Activated naive CD8-positive, alpha-beta T cell treated with anti-CD3 and anti-CD28 coated beads, Interleukin-2, amount 10 ng/mL, durations not matched to agents 7 days and 5 days (primary cell): ENCODE measurements at places on chromosomes 13 and 19. TPM values are rescaled to one million over a fixed set of nuclear protein-coding genes. Genes with fewer than 3 reads are reported as not detected.
A peak's percentile ranks its signal among the peaks of the same experiment; 100 is the strongest.

DNA sequence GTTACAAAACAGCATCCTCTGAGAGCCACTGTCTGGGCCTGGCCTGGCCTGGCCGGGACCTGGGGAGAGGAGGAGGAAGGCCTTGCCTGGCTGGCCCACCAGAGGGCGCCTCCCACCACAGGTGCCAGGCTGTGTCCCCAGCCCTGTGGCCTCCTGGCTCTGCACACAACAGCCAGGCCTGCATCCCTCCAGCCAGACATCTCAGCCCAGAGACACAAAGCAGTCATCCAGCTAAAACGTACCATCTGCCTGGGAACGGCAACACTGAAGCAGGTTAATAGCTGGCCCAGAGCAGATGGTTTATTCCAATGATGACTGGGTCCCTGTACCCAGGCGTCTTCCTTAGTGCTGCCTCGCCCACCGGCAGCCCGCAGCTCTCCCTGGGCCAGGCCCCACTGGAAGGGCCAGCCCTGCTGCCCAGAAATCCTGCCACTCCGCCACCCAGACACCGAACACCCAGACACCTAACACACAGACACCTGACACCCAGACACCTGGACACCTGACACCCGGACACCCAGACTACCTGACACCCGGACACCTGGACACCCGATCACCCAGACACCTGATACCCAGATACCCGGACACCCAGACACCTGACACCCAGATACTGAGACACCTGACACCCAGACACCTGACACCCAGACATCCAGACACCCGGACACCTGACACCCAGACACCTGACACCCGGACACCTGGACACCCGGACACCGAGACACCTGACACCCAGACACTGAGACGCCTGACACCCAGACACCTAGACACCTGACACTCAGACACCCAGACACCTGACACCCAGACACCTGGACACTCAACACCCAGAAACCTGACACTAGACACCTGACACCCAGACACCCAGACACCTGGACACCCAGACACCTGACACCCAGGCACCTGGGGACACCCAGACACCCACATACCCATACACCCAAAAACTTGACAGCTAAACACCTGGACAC lies 20.1 kb downstream of the C19orf12 start:
- no peak overlapping the region for H3K4me3 ChIP-seq
- peaks cover 15% of the 10 kb centered on the region for H3K4me1 ChIP-seq
- H3K27me3 ChIP-seq: no peaks in the 10 kb centered on the region
- peaks cover 16% of the 10 kb centered on the region for H3K36me3 ChIP-seq

- peaks cover 22% of the 10 kb centered on the region for H3K4me1 ChIP-seq
- no peak for DNase-seq
- H3K4me3 ChIP-seq: peak overlapping the region; percentile 66
- H3K27ac ChIP-seq: peak overlapping the region; percentile 82
- H3K36me3 ChIP-seq: no peaks in the 10 kb centered on the region
Observed at GRCh38 chr19:2032296-2032941, 16.9 kb upstream of the BTBD2 start.

- H3K36me3 ChIP-seq: no peaks in the 10 kb centered on the region
- no peaks in the 10 kb centered on the region for H3K27me3 ChIP-seq
- peak; percentile 97 for DNase-seq
- H3K4me1 ChIP-seq: peaks cover 29% of the 10 kb centered on the region
- H3K4me3 ChIP-seq: peak overlapping the region; percentile 93
Observed at GRCh38 chr19:6516659-6517291, 14.1 kb upstream of the TNFSF9 start.

Gene DPF1
- total RNA-seq: 0.14 TPM

DNA sequence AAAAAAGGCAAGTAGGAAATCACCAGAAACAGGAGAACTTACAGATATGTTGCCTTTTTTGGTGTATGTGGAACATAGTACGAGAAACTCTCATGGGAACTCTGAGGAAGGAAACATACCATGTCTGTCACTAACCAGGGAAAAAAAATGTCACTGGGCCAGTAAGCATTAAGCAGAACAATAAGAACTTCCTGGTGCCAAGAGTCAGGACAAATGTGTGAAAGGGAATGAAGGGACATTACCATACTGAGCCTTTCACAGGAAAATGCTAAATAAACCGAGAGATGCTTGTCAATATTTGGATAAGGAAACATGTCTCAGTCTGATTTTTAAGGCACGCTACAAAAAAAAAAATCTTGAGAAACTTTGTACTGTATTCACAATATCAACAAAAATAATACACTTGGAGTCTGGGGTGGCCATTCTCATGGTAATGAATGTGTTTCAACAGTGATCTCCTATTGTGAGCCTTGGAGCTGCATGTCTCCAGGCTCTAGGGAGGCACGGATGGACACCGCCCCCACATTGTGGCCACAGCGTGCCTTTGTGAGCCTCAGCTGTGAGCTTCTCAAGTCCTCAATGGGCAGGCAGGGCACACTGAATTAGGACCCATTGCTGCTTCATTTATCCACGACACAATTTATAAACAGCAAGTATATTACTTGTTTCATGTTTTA lies 113.0 kb upstream of the ARGLU1 start:
- H3K4me3 ChIP-seq: no peak overlapping the region
- no peaks in the 10 kb centered on the region for H3K36me3 ChIP-seq
- no peaks in the 10 kb centered on the region for H3K4me1 ChIP-seq
- H3K27ac ChIP-seq: no peak overlapping the region

DNA sequence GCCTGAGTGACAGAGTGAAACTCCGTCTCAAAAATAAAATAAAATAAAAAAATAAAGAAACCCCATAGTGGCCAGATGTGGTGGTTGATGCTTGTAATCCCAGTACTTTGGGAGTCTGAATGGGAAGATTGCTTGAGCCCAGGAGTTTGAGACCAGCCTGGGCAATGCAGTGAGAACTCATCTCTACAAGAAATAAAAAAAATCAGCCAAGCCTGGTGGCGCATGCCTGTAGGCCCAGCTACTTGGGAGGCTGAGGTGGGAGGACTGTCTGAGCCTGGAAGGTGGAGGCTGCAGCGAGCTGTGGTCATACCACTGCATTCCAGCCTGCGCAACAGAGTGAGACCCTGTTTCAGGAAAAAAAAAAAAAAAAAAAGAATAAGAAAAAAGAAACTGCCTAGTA lies 53.8 kb downstream of the ZNF627 start:
- peaks cover 51% of the 10 kb centered on the region for H3K36me3 ChIP-seq
- no peak overlapping the region for H3K4me3 ChIP-seq
- H3K27ac ChIP-seq: no peak overlapping the region
- no peak for DNase-seq

Gene ZNF331
- 27.5 TPM for total RNA-seq

Gene DKKL1
- not detected for total RNA-seq

DNA sequence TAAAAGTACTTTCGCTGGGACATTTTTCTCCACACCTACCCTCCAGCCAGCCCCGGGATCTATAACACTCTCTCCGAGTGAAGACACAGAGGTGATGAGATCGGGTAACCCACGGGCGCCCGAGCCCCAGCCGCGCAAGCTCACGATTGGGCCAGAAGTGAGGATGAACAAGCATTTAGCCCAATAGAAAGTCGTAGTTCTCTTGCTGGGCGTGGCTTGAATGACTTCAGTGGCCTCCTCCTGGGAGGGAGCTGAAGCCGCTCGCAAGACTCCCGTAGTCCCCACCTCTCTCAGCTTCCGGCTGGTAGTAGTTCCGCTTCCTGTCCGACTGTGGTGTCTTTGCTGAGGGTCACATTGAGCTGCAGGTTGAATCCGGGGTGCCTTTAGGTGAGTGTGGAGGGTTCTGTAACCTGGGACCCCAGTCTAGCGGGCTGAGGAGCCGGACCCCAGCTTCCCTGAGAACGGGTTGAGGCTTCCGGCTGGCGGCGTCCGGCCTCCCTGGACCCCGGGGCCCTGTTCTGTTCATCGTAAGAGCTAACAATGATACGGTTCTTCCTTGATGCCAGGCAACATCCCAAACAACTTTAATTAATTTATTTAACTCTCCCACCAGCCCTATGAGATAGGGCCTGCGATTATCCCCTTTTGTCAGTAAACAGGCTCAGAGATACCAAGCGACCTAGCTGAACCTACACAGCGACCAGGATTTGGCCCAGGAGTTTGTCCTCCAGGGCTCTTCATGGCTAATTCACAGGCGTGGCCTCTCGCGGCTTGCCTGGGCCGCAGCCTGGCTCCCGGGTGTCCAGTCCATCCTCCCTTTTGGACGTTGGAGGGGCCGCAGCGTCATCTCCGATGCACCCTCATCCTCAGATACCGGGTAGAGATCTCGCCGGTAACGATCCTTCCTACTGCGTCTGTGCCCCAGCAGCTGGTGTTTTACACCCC lies at the start of gene COX6B1:
Gene COX6B1, plus strand, starts transcription at position 307 of the 945 bp plus-strand sequence. CDS start 2,921 bp downstream, outside the sequence.
- H3K4me1 ChIP-seq: peaks cover 38% of the 10 kb centered on the region
- H3K4me3 ChIP-seq: peak within 1 kb of the TSS; percentile 92
- peaks cover 4% of the 10 kb centered on the region for H3K36me3 ChIP-seq
- H3K27me3 ChIP-seq: no peaks in the 10 kb centered on the region
- peak within 1 kb of the TSS; percentile 90 for H3K27ac ChIP-seq
- peak; percentile 82 for DNase-seq

Gene ATP4A
- not detected for total RNA-seq

Gene CILP2
- total RNA-seq: 0.14 TPM

GRCh38 chr13:77353995-77354394 lies 27.1 kb upstream of the MYCBP2 start:
- peaks cover 6% of the 10 kb centered on the region for H3K4me1 ChIP-seq
- no peak overlapping the region for H3K27ac ChIP-seq
- no peak for DNase-seq
- H3K27me3 ChIP-seq: no peaks in the 10 kb centered on the region

GRCh38 chr13:42333613-42334328 lies 61.8 kb downstream of the AKAP11 start:
- peak; percentile 37 for DNase-seq
- H3K27ac ChIP-seq: peak overlapping the region; percentile 20
- peaks cover 6% of the 10 kb centered on the region for H3K36me3 ChIP-seq
- H3K27me3 ChIP-seq: no peaks in the 10 kb centered on the region
- no peak overlapping the region for H3K4me3 ChIP-seq

Gene ONECUT3
- not detected for total RNA-seq

DNA sequence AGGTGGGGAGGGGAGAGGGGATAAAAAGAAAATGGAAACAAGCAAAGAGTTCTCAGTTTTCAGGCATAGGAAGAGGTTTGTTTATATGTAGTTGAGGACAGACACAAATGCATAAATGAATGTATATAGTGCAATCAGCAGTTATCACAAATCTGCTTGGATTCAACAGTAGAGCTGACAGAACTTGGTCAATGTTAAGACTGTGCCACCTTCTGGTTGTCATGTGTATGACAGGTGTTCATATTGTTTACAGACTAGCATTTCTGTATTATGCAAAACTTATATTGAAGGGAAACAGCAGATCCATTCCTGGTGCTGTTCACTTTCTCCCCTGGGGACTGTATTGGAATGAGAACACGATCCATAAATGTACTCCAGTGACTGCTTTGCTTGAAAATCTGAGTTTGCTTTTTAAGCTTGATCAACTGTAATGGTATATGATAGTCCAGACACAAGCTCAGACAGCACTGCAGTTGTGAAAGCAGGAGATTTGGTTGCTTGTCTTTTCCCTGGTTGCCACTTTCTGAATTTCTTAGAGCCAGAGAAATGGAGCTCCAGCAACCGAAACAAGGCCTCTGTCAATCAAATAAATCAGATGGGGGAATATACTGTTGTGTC lies 319.5 kb upstream of the OBI1 start:
- no peak overlapping the region for H3K27ac ChIP-seq
- no peak overlapping the region for H3K4me3 ChIP-seq
- H3K36me3 ChIP-seq: no peaks in the 10 kb centered on the region
- no peak for DNase-seq

Gene PTGER1
- 0.36 TPM for total RNA-seq

Gene GPR12
- total RNA-seq: not detected

Gene NPAS1
- total RNA-seq: 0.43 TPM

DNA sequence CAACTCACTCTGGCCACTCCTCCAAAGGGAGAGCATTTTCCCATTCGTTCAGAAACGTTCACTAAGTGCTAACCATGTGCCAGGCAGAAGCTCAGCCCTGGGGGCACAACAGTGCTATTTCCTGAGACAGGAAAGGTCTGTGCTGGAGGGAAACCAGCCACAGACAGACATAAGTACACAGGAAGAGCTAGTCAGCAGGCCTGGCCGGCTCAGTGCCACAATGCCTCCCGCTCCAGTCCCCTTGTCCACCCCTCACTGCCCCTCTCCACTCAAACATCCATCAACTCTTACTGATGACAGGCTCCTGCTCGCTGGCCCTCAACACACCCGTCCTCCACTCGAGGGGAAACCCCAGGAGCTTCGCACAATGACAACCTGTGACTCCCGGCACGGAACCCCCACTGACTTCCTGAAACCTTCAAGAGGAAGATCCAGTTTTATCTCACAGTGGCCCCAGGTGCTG lies 11.3 kb upstream of the PLA2G4C start:
- H3K4me1 ChIP-seq: peaks cover 12% of the 10 kb centered on the region
- H3K4me3 ChIP-seq: no peak overlapping the region
- H3K36me3 ChIP-seq: peaks cover 40% of the 10 kb centered on the region

Gene FPR1
- not detected for total RNA-seq

Gene C5AR1
- total RNA-seq: 4.0 TPM

DNA sequence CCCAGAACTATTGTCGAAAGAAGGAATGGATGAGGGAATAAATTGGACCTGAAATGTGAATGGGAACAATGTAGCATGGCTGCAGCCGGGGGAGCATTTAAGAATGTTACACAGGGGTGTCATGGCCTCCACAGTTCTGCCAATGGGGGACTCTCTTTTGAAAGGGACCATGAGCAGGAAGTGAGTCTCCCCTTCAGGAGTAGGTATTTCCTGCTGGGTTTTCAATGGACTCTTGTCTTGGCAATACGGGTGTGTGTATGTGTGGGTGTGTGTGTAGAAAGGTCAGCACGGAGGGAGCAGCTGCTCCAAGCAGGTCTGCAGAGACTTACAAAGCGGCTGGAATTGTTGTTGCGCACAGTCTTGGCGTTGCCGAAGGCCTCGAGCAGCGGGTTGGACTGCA lies 24.4 kb downstream of the MYO1F start:
- H3K27me3 ChIP-seq: no peaks in the 10 kb centered on the region
- peak overlapping the region; percentile 17 for H3K27ac ChIP-seq
- H3K4me1 ChIP-seq: peaks cover 5% of the 10 kb centered on the region
- no peak for DNase-seq
- peaks cover 39% of the 10 kb centered on the region for H3K36me3 ChIP-seq

Gene DZIP1
- total RNA-seq: 0.17 TPM

Gene RHPN2
- 1.6 TPM for total RNA-seq

DNA sequence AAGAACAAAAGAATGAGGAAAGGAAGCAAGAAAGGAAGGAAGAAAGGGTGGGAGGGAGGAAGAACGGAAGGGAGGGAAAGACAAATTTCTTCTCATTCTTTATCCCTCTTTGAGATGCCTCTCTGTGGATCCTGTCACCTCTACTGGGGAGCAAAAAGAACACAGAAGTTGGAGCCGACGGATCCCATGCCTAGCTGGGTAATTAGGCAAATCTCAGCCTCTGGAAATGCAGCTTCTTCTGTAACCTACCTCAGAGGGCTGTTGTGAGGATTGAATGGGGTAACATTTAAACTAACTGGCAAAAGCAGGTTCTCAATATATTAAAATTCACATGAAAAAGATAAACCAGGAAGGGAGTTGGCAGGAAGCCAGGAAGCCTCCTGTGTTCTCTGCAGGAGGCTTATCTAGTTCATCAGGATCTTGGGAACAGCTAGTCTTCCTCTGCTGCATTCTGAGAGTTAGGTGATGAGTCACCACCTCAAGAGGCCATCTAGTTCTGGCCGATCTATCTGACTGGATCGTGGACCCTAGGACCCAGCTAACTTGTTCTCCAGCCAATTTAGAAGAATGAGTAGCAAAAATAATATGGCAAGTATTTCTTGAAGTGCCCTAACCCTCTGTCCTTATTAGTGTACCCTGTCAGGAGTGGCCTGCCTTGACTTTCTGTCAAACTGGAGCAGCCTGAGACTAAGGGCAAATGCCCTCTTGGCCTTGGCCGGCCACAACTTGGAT lies 15.2 kb upstream of the CPB2 start:
- no peak overlapping the region for H3K27ac ChIP-seq
- no peak overlapping the region for H3K4me3 ChIP-seq
- DNase-seq: no peak
- H3K4me1 ChIP-seq: peaks cover 9% of the 10 kb centered on the region

Gene DCLK1
- not detected for total RNA-seq

Gene GNG7
- total RNA-seq: 1.2 TPM
